ENCODE measurements at places on chromosomes 4 and X.

GRCh38 chr4:38672397-38673129 is 8.6 kb downstream of the KLF3 start:
- DNase-seq: no peak

GRCh38 chr4:137597752-137598430 is 65.6 kb upstream of the PCDH18 start:
- DNase-seq: no peak

DNA sequence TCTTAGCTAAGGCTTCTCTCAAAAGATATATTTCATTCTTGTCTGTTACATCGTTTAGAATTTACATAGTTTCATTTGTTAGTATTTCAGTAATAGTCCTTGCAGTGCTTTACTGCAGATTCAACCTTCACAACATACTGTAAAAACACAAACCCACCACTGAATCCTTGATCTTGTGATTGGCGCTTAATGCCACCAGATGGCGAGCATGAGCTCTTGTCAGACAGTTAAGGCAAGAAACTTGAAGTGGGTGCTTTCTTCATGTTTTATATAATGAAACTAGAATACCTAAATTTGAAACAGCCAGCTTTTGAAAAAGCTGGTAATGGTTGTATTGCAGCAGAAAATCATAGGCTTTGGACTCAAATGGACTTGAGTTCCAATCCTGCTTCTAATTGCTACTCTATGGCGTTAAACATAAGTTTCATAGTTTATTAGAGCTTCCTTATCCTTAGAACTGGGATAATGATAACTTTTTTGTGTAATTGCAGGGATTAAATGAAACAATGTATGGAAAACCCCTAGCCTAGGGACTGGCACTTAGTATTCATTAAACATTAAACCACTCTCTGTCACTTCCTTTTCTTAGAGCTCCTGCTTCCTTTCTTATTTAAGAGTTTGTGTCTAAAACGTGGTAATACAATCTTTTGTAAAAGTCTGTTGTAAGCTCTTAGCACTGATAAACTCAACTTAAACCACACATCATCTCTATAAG is 95.1 kb downstream of the USP9X start:
- peak; percentile 5 for DNase-seq

DNA sequence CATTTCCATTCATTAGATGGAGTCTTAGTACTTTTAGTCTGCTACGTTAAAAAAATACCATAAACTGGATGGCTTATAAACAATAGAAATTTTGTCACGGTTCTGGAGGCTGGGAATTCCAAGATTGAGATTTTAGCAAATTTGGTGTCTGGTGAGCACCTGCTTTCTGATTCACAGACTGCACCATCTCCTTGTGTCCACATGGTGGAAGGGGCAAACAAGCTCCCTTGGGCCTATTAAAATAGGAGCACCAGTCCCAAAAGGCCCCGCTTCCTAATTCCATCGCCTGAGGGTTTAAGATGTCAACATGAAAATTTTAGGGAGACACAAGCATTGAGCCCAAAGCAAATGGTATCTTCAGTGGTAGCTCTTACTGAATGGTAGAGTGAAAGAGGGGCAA is 120.5 kb upstream of the MAP9 start:
- DNase-seq: no peak

All from activated CD8-positive, alpha-beta memory T cell treated with anti-CD3 and anti-CD28 coated beads for 1 hour (primary cell).